LHCN-M2 (cell line): ENCODE measurements at places on chromosomes 4 and X.

GRCh38 chr4:113375964-113376666, 326.7 kb downstream of the ANK2 start:
- no peak for DNase-seq

DNA sequence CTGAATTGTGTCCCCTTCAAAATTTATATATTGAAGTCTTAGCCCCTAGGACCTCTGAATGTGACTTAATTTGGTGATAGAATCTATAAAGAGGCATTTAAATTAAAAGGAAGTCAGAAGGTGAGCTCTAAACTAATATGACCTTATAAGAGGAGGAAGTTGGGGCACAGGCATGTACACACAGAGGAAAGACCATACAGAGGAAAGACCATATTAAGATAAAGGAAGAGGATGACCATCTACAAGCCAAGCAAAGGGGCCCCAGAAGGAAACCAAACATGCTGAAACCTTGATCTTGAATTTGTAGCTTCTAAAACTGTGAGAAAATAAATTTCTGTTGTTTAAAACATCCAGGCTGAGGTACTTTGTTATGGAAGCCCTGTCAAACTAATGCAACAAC, 26.9 kb upstream of the CYBB start:
- DNase-seq = no peak

DNA sequence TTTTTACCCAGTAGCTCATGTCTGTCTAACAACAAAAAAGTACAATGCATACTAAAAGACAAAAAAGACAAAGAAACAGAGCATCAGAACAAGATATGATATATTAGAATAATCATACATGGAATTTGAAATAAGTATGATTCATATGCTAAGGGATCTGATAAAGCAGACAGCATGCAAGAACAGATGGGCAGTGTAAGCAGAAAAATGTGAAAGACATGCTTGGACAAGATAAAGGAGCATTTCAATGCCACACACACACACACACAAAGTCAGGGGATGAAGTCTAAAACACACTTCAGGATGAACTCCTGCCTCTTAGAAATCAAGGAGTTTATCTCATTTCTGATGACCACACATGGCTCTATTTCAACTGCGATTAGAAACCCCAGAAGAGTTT, 649.6 kb upstream of the NDST4 start:
- no peak for DNase-seq

GRCh38 chrX:153750127-153750774, 13.8 kb upstream of the PLXNB3 start:
- no peak for DNase-seq

DNA sequence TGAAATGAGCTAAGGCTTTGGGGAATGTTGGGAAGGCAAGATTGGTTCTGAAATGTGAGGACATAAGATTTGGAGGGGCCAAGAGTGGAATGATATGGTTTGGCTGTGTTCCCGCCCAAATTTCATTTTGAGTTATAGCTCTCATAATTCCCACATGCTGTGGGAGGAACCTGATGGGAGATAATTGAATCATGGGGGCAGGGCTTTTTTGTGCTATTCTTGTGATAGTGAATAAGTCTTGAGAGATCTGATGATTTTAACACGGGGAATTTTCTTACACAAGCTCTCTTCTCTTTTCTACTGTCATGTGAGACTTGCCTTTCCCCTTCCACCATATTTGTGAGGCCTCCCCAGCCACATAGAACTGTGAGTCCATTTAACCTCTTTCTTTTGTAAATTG, 157.6 kb upstream of the C1QTNF7 start:
- no peak for DNase-seq

DNA sequence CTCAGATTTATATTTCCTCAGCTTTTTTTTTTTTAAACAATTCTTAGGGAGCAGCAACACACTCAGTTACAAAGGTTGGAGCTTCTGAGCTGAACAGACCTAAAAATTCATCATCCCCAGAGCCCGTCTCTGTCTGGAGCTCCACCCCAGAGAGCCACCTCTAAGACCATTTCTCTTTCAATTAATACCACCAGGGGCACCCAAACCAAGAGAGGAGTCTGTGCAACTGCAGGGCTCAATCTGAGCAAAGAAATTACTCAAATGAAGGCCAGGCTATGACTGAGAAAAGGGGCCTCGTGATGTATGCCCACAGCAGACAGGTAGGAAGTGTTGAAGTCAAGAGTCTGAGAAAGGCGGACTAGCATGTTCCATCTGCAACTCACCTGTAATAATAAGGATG, 95.5 kb downstream of the C4orf51 start:
- DNase-seq = no peak

- DNase-seq = no peak
Observed at GRCh38 chr4:73127839-73128453, 58.4 kb upstream of the COX18 start.
